ENCODE measurements at places on chromosomes 6 and 20. TPM values are rescaled to one million over a fixed set of nuclear protein-coding genes. Genes with fewer than 3 reads are reported as not detected.

DNA sequence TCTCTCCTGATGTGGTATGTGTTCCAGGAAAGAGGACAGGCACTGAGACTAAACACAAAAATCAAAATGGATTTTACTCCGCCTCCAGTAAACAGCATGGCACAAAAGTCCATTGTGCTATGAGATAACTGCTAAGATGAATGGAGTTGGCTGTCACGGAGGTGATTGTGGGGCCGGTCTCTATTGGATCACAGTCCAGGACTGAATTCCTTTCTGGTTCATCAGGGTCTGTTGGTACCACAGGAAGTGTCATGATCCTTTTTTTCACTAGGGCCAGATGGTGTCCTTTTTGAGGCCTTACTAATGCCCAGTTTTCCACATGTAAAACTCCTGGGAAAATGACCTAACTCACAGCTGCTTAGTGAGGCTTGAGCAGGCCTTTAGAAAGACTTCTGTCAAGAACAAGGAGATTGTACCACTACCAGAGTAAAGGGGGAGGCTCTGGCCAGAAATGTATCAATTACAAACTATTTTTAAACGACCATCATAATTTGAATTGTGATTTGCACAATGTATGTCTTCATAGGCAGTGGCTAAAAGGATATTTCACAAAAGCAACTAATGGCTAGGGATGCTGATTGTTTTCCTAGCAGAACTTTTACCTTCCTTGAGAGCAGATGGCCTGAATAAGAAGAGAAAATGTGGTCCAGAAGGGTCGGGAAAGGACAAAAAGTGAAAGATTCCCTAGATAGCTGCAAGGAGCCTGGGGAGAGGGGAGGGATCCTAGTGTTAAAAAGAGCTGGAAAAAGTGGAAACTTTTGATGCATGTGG is 192.2 kb upstream of the POU3F2 start:
- no peak for DNase-seq

GRCh38 chr20:63679799-63680305 is 16.6 kb upstream of the TNFRSF6B start:
- no peak for DNase-seq

- no peak for DNase-seq
These were observed 49.6 kb upstream of the GFRAL start for GRCh38 chr6:55277646-55278045.

DNA sequence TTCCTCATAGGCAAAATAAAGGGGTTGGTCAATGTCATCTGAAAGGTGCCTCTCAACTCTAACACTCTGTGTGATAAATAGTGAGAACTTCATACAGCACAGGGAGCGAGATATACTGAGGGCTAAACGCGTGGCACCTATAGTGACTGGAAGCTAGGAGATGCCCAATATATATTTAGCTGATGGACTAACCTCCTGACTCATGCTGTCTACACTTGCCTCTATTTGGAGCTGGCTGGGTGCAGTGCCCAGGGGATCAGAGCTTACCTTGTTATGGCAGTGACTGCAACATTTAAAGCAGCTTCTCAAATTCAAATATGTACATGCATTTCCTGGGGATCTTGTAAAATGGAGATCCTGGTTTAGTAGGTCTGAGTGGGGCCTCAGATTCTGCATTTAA is 111.6 kb upstream of the PLN start:
- DNase-seq, result no peak

Gene TRIM40
- total RNA-seq, result not detected

Gene TRIM15
- not detected for total RNA-seq

Gene LRRC73
- total RNA-seq, result 0.50 TPM

Gene ASIP
- 1.5 TPM for total RNA-seq
